Karpas-422 (cell line): ENCODE measurements at places on chromosomes 2 and 18. TPM values are rescaled to one million over a fixed set of nuclear protein-coding genes. Genes with fewer than 3 reads are reported as not detected.

Gene PKP4
- total RNA-seq, result not detected in 2 replicates

Gene SCN9A
- not detected in 2 replicates for total RNA-seq

Gene CNDP1
- 0.11 TPM in 1 of 2 replicates, not detected in the other for total RNA-seq

Gene SERPINB10
- total RNA-seq, result not detected in 2 replicates

Gene CLEC4F
- total RNA-seq, result not detected in 2 replicates

Gene SGPP2
- total RNA-seq, result not detected in 2 replicates

Gene STRN
- total RNA-seq, result 18.3 and 34.1 TPM in 2 replicates

GRCh38 chr2:42029639-42030199 is 18.1 kb upstream of the PKDCC start:
- H3K4me3 ChIP-seq, result no peak overlapping the region
- H3K4me1 ChIP-seq, result no peaks in the 10 kb centered on the region
- H3K36me3 ChIP-seq, result no peaks in the 10 kb centered on the region
- DNase-seq, result no peak
- H3K27me3 ChIP-seq, result no peaks in the 10 kb centered on the region

GRCh38 chr2:126990605-126991532 is 92.2 kb downstream of the TEX51 start:
- no peaks in the 10 kb centered on the region for H3K36me3 ChIP-seq
- no peaks in the 10 kb centered on the region for H3K27me3 ChIP-seq
- DNase-seq, result no peak
- no peaks in the 10 kb centered on the region for H3K4me1 ChIP-seq
- no peak overlapping the region for H3K4me3 ChIP-seq

DNA sequence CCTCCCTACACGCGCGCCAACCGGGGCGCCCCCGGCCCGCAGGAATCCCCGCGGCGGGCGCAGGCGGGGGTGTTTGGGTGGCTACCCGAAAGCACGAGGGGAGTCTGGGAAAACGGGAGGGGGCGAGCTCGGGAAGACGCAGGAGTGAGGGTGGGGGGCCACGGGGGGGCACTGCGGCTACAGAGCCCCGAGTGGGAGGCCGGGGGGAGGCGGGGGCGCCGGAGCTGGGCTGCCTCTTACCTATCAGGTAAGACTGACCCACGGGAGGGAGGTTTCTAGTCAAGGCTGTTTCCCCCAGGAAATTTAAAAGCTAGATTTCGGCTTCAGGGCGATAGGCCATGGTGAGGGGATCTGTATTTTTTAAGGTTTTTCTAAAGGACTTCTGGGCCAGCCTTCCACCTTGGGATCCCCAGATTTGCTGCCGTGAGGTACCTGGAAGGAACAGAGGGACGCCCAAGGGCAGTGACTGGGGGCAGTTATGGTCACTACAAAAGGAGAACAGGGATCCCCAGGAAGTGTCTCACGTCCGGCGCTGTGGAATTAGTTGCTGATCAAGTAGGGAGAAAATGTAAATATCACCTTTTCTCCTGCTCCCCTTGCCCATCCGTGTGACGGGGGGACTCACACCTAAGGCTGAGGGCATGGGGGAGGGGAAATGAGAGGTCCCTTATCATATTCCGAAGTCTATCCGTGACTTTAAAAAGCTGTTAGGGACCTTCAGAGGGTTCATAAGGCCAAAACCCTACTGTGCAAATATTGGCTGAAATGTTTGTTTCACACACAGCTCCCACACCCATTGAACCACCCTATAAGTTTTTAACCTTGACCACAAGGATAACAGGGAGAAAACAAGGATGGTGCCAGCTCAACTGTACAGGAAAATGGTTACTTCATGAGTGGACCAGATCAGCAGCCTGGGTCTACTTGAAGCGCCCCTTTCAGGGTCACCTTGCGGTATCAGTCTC is 638 bp upstream of the IRS1 start:
- DNase-seq, result no peak
- H3K4me1 ChIP-seq, result peaks cover 34% of the 10 kb centered on the region
- H3K27me3 ChIP-seq, result no peaks in the 10 kb centered on the region
- peak overlapping the region; percentile 90 for H3K4me3 ChIP-seq
- H3K36me3 ChIP-seq, result no peaks in the 10 kb centered on the region
- H3K27ac ChIP-seq, result no peak overlapping the region

- no peak overlapping the region for H3K4me3 ChIP-seq
- no peaks in the 10 kb centered on the region for H3K36me3 ChIP-seq
- peaks cover 9% of the 10 kb centered on the region; the same call in 1 of the 2 replicates for H3K4me1 ChIP-seq
- no peak overlapping the region for H3K27ac ChIP-seq
- DNase-seq, result no peak
These were observed 28.5 kb downstream of the CIB4 start for GRCh38 chr2:26612522-26613240.

DNA sequence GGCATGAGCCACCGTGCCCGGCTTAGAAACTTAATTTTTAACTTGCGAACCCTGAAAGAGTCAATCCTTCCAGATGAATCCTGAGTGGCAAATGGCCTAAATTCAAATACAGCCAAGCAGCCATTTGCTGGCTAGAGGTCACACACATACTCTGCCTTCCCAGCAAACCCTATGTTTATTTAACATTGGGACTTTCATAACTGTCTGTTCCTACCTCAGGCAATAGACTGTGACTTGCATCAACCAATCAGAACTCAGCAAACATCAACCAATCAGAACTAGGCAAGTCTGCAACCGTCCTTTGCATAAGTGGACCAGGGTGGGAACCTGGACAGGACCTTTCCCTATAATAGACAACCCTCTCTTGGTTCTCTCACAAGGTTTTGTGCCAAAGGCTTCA is 127.5 kb downstream of the DTNB start:
- H3K4me3 ChIP-seq, result no peak overlapping the region
- H3K27me3 ChIP-seq, result no peaks in the 10 kb centered on the region
- H3K4me1 ChIP-seq, result no peaks in the 10 kb centered on the region
- no peak overlapping the region for H3K27ac ChIP-seq

DNA sequence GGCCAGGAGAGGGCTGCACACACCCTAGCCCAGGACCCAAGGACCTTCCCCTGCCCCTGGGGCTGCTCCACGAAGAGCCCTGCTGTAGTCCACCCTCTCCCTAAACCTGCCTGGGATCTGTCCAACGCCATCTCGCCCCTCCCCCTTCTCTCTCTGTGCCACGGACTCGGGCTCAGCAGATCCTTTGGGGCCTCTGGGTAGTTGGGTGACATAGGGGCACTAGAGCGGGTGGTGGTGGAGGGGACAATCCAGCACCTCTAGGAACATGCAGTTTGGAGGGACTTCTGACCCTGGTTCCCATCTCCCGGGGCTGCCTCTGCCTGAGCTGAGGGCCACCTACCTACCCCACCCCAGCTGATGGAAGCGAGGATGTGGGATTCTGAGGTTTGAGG is 7.3 kb upstream of the CRYBA2 start:
- H3K27me3 ChIP-seq, result no peaks in the 10 kb centered on the region
- no peak overlapping the region for H3K4me3 ChIP-seq
- no peaks in the 10 kb centered on the region for H3K36me3 ChIP-seq
- H3K4me1 ChIP-seq, result no peaks in the 10 kb centered on the region

DNA sequence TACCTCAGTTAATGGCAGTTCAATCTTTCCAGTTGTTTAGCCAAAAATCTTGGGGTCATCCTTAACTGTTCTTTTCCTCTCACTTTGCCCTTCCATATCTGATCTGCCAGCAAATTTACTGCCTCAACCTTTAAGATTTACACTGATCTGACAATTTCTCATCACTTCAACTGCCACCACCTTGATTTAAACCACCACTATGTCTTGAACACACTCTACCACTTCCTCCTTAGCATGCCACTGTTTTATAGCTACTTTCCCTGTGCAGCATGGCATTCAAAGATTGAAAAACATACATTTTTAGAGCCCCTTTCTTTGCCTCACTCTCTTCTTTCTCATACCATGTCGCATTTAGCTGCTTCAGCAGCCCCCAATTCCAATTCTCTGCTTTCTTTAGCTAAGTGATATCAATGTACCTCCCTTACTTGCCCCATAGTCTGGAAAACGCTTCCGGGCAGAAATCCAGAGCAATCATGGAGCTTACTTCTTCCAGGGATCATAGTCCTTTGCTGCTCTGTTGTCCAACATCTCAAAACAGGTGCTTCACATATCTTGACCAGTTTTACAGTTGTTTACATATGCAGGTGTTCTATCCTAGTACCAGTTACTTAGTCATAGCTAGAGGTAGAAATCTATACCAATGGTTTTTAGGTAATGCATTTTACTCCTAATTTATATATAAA is 10.9 kb downstream of the PGAP1 start:
- peaks cover 75% of the 10 kb centered on the region for H3K36me3 ChIP-seq
- H3K4me1 ChIP-seq, result no peaks in the 10 kb centered on the region
- no peaks in the 10 kb centered on the region for H3K27me3 ChIP-seq
- H3K27ac ChIP-seq, result no peak overlapping the region
- no peak overlapping the region for H3K4me3 ChIP-seq

GRCh38 chr2:238321467-238321866 is 1.1 kb downstream of the TRAF3IP1 start:
- peaks cover 15% of the 10 kb centered on the region for H3K36me3 ChIP-seq
- no peaks in the 10 kb centered on the region for H3K27me3 ChIP-seq
- H3K4me1 ChIP-seq, result peaks cover 16% of the 10 kb centered on the region
- no peak overlapping the region for H3K27ac ChIP-seq

- H3K27ac ChIP-seq, result no peak overlapping the region
- H3K36me3 ChIP-seq, result no peaks in the 10 kb centered on the region
- no peaks in the 10 kb centered on the region for H3K27me3 ChIP-seq
- no peaks in the 10 kb centered on the region for H3K4me1 ChIP-seq
These were observed 496.9 kb upstream of the VRK2 start for GRCh38 chr2:57549642-57550102.

DNA sequence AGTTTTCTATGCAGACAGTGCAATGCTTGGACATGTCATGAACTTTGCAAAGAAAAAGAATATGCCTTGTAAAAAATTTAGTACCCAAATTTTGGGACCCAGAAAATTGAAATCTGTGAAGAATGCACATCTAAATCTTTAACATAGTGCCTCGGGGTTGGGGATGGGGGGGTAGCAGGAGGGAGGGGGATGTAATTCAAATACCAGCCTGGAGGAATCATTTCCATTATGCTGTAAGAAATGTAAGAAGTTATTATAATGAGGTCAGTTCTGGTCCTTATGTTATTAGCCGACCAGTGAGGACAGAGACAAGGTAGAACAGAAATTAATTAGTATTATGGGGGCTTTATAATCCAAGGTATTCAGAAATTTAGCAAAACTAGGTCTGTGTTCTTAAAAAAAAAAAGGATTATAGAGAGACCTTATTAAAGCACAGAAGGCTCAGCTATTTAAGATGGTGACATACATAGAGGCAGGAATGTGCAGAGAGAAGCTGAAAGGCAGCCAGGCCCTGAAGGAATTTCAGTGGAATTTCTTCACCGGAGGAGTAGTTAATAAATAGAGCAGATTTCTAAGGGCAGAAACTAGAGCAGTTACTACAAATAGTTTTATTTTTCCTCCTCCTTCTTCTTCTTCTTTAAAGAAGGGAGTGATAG is 89.0 kb upstream of the RBMS1 start:
- no peak overlapping the region for H3K27ac ChIP-seq
- no peaks in the 10 kb centered on the region for H3K36me3 ChIP-seq
- H3K4me1 ChIP-seq, result no peaks in the 10 kb centered on the region
- DNase-seq, result no peak
- no peak overlapping the region for H3K4me3 ChIP-seq
- H3K27me3 ChIP-seq, result no peaks in the 10 kb centered on the region

GRCh38 chr2:109372171-109372568 is 241.6 kb downstream of the SEPTIN10 start:
- no peak overlapping the region for H3K4me3 ChIP-seq
- H3K36me3 ChIP-seq, result no peaks in the 10 kb centered on the region
- DNase-seq, result no peak

- no peak overlapping the region for H3K4me3 ChIP-seq
- no peaks in the 10 kb centered on the region for H3K36me3 ChIP-seq
- H3K27me3 ChIP-seq, result no peaks in the 10 kb centered on the region; the same call in 1 of the 2 replicates
These were observed 202.2 kb downstream of the CDH20 start for GRCh38 chr18:61535401-61535800.

DNA sequence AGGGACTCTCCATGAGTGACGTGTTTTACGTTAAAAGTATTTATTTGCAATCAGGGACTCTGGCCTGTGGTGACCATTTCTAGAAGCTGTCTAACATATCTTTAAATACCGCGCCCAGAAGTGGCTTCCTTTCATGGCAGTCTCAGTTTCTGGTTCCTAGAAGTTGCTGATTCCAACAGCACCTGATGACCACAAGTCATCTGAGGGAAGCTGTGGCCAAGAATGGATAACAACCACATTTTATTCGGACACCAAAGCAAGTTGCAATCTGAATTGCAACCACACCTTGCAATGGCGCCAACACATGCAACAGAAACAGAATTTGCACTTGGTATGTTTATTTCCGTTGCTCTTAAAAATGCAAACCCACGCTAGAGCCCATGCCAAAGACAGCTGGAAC is 33.1 kb downstream of the MEX3C start:
- H3K27ac ChIP-seq, result no peak overlapping the region
- H3K4me3 ChIP-seq, result no peak overlapping the region
- H3K4me1 ChIP-seq, result no peaks in the 10 kb centered on the region

DNA sequence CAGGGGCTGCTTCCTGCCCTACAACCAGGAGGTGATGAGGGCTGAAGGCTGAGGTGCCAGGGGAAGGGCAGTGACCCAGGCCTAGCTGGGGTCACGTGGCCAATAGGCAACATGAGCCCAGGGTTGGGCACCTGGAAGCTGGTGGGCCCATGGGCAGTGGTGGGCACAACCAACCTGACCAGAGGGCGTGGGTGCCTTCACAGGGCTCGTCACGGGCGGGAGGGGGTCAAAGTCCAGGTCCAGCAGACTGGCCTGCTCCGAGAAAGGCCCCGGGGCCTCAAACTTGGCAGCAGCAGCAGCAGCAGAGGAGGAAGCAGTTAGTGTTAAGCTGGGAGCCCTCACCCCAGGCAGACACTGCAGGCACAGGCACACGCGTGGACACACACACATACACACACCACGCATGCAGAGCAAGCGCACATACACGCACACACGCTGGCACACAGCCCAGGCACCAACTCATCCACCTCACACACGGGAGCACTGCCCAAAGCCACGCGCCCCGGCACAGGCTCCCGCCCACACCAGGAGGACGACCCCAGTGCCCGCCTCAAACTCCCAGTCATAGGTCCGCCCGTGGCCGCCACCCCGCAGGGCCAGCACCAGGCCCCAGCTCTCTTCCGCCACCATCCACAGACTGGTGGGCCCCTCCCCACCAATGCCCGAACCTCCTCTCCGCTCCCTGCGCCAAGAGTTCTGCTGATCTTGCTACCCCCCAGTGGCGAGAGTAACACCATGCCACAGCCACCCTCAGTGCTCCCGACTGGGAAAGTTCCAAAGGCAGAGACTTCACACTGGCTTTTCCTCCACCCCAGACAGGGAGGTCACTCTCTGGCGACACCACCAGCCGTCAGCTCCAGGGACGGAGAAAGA is 53.0 kb downstream of the BIN1 start:
- H3K27ac ChIP-seq, result no peak overlapping the region
- no peak overlapping the region for H3K4me3 ChIP-seq
- no peaks in the 10 kb centered on the region for H3K36me3 ChIP-seq
- H3K27me3 ChIP-seq, result no peaks in the 10 kb centered on the region
- H3K4me1 ChIP-seq, result no peaks in the 10 kb centered on the region

DNA sequence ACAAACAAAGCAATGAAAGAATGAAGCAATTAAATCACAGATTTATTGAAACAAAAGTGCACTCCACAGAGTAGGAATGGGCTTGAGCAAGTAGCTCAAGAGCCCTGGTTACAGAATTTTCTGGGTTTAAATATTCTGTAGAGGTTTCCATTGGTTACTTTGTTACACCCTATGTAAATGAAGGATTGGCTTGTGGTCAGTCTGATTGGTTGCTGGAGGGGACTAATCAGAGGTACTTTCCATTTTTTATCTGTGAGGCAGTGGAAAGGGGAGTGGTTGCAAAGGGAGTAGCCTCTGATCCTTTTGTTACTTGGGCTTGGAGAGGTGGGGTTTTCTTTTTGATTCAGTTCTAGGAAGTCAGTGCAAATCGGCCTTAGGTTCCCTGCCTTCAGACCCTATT is 253.3 kb downstream of the ARL6IP6 start:
- no peaks in the 10 kb centered on the region for H3K36me3 ChIP-seq
- H3K4me3 ChIP-seq, result no peak overlapping the region
- H3K27ac ChIP-seq, result no peak overlapping the region
- no peaks in the 10 kb centered on the region for H3K4me1 ChIP-seq
- no peak for DNase-seq
